ENCODE measurements at places on chromosomes 3 and 15.

- no peak for DNase-seq
Observed at GRCh38 chr3:22360164-22360563, 609.2 kb upstream of the ZNF385D start.

GRCh38 chr15:64305261-64305660 lies 50.7 kb downstream of the CSNK1G1 start:
- no peak for DNase-seq

DNA sequence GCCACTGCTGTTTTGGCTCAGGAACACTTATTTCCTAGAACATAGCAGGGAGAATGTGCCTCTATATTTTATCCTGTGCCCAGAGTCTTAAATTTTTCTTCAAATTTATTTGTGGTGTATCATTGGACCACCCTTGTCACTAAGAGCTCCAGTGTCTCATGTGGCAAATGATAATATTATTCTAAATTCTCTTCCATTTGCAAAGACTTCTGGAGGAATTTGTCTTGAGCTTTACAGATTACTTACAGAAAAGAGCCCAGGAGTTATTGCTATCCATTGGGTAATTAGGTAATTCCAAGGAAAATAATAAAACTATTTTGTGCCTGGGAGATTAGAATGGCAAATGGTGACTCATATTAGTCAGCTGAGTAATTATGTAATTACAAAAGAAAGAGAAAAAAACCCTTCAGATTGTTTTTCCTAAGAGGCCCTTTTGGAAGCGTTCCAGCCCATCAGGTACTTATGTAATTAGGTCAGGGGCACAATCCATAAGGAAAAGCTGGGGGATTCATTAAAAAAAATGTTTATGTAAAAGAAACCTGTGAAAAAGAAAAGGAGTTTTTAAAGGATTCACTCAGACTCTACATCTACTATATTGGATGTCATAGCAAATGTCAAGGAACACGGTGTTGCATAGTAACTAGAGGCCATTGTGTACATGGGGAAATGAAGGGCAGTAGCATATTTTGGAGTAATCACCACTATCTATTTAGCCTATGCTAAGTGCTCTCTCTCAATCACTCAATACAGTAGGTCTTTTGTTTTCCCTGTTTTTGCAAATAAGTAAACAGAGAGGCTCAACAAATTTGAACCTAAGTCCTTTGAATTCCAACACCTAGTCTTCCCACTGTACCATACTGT lies 380.9 kb upstream of the RARB start:
- DNase-seq: no peak

DNA sequence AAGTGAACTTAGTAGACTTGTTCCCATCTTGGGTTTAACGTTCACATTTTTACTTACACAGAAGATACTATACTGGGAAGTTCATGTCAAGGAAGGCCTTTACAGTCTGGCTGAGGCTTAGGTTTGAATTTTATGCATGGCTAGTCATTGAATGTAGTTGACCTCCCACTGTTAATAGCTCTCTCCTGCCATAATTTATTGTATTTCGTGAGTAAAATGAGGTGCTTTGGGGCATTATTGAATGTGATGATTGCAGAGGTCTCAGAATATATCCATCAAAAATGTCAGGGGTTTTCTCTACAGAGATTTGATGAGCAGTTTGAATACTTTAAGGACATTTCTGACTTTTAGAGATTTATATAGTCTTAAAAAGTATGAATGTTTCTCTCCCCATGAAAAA lies 356.6 kb upstream of the GRM7 start:
- DNase-seq: no peak

DNA sequence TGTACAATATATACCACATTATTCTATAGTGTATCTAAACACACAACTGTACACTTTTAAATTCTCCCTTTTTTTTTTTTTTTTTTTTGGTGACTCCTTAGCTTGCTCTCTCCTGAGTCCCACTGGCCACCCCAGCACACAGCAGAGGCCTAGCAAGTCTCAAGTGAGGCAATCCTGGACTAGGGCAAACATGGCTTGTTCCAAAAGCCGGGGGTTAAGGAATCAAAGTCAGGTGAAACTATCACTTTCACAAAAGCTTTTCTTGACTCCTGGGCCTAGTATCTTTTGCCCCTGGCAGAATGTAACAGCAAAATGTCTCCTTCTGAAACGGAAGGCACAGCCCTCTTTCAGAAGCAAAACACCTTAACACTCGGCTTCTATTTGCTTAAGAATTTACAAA lies 5.8 kb downstream of the EOMES start:
- no peak for DNase-seq

GRCh38 chr3:14522129-14522691 lies 17.9 kb downstream of the GRIP2 start:
- DNase-seq: no peak

GRCh38 chr3:153414982-153415381 lies 253.0 kb downstream of the RAP2B start:
- no peak for DNase-seq

- no peak for DNase-seq
Observed at GRCh38 chr3:2927259-2927658, 182.9 kb downstream of the IL5RA start.

- DNase-seq: no peak
Observed at GRCh38 chr3:172694573-172695246, 16.2 kb downstream of the NCEH1 start.

DNA sequence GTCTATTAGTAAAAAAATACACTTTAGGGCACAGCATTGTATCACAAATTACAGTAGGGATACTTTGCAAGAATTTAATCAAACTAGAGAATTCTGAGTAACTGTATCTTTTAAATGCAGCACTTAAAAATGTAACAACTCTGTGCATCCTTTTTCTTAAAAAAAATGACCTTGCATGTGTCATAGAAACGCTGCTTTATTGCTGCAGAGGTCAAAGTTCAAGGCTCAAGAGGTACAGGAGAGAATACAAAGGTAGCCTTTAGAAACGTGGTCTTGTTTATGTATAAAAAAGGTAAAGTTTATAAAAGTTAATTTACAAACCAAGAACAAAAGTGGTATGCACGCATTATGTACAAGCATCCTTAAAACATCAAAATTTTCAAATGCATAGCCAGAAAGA lies 122.0 kb downstream of the TJP1 start:
- DNase-seq: no peak

DNA sequence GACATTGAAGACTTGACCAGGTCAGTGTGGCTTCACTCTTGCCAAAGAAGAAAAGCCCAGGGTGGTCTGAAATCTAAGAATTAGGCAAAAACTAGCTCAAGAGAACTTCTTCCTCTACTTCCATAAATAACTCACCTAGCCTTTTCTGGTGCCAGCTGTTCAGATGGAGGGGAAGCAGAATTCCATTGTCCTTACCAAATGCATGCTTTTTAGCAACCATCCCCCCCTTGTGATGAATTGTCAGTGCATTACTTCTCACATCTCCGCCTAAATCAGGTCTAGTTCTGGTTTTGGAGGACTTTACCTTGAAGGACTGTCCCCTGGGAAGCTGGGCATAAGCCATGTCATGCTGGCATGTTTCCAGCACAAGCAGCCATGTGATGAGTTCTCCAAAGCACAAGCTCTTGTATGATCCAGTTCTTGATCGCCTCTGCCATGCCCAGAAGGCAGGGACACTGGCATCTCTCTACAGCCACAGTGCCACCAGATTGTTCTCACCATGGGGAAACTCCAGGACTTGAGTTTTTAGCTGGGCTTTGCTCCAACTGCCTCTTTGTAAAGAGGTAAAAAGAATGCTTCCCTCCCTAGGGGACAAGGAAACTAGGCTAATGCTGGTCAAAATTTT lies 96.4 kb upstream of the IL12A start:
- no peak for DNase-seq

Measured in central memory CD8-positive, alpha-beta T cell (primary cell).